Stimulated activated naive CD8-positive, alpha-beta T cell treated with anti-CD3 and anti-CD28 coated beads, Interleukin-15, Interleukin-2, amounts not matched to agents 100 U/mL and 50 U/mL, for 24 hours (primary cell): ENCODE measurements at places on chromosomes 3 and 15.

DNA sequence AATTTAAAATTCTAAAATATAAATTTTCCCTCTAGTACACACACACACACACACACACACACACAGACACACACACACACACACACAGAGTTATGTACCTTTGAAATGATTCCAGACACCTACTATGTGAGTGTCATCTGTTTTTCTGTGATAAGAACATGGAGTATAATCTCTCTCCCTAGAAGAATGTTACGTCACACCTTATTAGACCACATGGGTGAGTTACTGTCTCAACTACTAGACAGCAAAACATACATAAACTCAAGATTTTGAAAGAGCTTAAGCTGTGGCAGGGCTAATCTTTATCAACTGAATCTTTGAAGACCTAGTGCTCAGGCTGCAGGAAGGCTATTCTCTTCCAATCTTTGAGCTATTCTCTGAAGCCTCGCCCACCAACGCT is 385.9 kb upstream of the BCHE start:
- no peak for DNase-seq

DNA sequence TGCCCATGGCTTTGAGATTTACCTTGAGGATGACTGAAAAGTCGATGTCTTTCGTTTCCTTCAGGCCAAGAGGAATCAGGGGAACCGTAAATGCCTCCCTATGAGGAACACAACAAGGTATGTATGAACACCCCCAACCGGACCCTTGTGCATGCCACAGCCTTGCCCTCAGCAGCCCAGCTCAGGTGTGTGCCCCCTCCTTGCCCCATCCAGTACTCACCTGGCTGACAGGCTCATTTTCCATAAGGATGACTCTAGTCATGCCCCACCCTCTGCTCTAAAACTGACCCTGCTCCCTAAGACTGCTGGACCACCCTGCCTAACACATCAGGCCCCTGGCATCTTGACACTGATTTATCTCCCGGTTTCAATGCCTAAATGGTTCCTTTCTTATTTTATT is 270.0 kb downstream of the GOLGA6L6 start:
- no peak for DNase-seq

DNA sequence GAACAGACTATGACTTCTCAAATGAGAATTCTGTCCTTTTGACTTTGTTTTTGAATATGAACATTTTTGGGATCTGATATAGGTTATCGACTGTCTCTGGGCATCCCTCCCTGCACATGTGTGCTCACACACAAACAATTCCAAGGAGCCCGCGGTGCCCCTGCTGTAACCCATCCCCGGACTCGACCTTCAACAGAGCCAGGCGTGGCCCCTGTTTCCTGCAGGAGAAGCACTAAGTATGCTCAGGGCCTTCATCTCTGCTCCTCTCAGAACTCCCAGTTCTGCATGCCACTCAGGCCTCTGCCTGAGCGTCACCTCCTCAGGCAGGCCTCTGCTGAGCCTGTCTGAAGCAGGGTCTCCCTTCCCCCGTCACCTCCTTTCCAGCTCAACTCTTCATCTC is 57.6 kb downstream of the NUP210 start:
- DNase-seq, result no peak

DNA sequence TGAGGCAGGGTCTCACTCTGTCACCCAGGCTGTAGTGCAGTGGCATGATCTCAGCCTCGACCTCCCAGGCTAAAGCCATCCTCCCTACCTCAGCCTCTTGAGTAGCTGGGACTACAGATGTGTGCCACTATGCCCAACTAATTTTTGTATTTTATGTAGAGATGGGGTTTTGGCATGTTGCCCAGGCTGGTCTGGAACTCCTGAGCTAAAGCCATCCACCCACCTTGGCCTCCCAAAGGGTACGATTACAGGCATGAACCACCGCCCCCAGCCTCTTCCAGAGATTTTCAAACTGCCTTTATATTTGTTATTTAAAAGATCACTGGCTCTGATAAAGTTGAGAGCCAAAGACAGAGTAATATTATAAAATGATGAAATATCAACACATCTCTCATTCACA is 37.3 kb downstream of the BSN start:
- no peak for DNase-seq

DNA sequence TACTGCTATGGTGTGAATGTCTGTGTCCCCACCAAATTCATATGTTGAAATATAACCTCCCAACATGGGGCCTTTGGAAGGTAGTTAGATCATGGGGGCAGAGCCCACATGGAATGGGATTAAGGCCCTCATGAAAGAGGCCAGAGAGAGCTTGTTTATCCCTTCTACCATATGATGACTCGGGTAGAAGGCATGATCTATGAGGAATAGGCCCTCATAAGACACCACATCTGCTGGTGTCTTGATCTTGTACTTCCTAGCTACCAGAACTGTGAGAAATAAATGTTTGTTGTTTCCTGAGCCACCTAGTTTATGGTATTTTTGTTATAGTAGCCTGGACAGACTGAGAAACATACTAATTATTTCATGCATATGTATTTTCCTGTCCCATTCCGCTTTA is 51.9 kb downstream of the WWTR1 start:
- DNase-seq, result no peak

DNA sequence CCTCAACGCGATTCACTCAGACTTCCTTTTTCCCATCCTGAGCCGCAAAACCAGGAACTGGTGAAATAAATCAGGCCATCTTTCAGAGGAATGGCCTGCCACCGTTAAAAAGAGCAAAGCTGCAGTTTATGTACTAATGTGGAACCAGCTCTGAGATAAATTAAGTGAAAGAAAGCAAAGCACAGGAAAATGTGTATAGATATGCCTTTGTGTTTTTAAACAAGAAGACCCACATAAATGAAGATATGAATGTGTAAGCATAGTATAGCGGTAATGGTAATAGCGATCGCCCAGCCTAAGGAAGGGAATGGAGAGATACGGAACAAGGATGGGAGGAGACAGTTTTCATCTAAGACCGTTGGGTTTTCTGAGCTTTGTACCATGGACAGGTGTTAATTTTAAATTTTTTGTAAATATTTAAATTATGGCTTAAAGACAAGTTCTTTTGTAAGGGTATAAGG is 30.8 kb upstream of the RPN1 start:
- DNase-seq, result no peak

DNA sequence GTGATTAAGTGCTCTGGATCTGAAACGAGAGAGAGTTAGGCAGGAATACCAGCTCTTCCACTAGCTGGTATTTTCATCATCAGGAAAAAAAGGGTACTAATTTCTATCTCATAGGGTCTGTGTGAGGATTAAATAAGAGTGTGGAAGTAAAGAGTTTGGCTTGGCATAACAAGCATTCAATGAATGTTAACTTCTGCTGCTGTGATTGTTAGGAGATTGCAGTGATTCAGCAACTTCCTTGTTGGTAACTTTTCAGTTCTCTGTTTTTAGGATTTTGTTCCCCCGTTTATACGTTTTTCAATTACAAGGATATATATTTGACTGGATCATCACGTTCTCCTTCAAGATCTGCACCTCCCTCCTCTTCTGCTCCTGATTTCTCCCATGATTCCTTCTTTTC is 65.9 kb upstream of the MYO5C start:
- no peak for DNase-seq

DNA sequence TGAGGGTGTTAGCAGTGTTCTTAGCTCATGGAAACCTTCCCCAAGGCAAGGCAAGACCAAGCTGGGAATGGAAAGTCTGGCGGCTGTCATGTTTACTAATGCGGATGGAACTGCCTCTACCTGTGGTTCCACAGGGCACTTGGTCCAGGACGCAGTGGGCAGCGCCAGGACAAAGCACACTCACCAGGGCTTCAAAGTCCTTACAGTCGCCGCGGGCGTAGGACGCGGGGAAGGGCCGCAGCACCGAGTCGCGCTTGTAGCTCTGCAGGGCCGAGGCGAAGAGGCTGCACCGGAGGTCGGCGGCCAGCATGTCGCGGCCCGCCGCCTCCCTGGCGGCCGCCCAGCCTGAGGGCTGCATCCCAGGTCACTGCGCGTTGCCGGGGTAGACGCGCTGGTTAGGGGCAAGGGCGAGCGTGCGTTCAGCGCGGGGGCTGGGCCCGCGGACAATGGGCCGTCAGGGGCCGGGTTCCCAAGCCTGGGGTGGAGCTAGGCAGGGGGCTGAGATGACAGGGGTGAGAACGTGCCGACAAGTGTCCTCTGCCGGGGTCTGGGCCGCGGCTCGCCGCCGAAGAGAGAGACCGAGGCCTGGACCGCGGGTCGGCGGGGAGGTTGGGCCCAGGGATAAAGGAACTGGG is 497 bp downstream of the PARP16 start:
- DNase-seq, result peak; percentile 40

DNA sequence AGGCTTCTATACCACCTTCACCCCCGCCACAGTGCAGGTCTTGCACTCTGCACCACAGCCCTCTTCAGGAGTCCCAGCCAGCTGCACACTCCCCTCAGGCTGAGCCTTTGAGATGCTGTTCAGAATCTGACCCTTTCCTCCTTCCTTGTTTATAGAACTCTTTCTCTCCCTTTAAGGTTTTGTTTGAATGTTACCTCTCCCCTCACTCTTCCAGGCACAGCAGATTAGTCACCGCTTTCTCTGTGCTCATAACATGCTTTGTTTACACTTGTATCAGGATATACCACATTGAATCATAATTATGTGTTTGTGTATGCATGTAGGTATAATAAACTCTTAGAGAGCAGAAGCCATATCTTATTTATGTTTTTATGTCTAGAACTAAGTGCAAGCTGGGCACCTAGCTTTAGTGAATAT is 168.4 kb upstream of the BCL6 start:
- DNase-seq, result no peak

- no peak for DNase-seq
Measured at GRCh38 chr3:50008931-50009330, 69.0 kb downstream of the RBM6 start.

GRCh38 chr3:78398401-78398800 is 1358.5 kb downstream of the ROBO2 start:
- no peak for DNase-seq

GRCh38 chr3:58009026-58009748 is 965 bp downstream of the FLNB start:
- peak; percentile 60 for DNase-seq

DNA sequence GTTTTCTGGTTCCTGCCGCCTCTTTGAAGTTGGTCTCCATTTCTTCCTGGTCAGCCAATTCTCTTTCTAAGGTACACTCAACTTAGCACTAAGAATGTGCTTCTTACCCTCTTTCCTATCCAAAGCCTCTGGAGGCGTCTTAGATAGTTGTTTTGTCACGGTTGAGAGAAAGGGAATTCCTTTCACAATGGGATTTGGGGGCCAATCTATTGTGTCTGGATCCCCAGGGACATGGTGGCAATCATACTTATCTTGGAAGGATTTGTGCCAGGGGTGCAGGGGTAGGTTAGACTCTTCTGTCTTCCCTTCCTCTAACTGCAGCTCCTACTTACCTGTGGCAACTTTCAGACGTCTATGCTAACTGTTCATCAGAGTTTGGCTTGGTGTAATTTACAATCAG is 287.1 kb downstream of the SOX2 start:
- DNase-seq, result no peak

DNA sequence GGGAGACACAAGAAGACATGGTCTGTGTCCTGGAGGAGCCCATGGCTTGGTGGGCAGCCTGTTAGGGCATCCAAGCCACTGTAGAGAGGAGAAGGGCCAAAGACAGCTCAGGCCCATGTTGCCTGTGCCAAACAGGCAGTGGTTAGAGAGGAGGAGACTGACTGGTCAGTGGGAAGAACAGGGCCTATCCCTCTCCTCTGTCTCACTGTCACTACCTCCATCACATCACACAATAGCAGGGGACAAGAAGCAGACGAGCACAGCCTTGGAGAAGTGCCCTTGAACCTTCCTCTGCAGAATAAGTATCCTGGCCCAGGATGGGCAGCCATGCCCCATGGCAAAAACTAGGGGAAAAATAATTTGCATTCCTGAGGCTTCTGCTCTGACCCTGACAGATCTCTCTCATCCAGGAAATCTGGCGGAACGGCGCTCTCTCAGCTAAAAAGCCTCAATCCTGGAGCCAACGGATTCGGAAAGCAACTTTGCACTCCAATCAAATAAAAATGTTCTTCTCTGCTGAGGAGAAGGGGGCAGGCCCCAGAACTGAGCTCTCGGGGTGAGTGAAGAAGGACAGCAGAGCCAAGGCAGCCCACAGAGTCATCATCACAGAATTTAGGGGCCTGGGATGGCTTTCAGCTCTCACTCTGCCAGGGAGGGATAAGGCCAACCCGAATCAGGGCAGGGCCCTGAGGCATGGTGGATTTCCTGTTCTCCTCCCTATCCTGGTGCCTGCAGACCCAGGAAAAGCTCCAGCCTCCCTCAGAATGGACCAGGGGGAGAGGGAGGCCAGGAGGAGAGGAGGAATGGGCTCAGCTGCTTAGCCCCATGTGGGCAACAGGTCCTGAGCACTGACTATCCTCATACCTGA is 1.6 kb downstream of the SHF start:
- DNase-seq, result no peak

DNA sequence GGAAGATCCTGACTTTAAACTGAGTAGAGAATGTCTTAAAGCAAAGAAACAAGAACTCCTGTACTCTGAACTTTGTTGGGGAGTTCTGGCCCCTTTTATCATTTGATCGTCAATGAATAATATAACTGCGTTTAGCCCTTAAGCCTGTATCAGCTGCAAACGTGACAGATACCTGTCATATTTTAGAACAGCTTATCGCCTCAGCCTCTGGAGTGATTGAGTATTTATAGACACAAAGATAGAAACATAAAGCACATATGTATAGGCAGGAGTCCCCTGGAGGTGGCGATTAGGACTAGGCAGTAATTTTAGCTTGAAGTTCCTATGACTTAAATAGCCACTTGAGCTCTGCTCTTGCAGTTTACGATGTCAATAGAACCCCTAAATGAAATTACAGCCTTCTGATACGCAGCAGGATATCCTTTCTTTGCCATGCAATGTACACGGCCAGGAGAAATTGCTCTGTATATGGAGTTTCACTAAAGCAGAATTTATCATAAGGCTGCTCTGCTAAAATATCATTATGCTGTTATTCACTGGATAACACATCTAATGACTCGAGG is 321.8 kb downstream of the TIGIT start:
- DNase-seq, result no peak
